ENCODE measurements at places on chromosomes 5 and 9.
A peak's percentile ranks its signal among the peaks of the same experiment; 100 is the strongest.

DNA sequence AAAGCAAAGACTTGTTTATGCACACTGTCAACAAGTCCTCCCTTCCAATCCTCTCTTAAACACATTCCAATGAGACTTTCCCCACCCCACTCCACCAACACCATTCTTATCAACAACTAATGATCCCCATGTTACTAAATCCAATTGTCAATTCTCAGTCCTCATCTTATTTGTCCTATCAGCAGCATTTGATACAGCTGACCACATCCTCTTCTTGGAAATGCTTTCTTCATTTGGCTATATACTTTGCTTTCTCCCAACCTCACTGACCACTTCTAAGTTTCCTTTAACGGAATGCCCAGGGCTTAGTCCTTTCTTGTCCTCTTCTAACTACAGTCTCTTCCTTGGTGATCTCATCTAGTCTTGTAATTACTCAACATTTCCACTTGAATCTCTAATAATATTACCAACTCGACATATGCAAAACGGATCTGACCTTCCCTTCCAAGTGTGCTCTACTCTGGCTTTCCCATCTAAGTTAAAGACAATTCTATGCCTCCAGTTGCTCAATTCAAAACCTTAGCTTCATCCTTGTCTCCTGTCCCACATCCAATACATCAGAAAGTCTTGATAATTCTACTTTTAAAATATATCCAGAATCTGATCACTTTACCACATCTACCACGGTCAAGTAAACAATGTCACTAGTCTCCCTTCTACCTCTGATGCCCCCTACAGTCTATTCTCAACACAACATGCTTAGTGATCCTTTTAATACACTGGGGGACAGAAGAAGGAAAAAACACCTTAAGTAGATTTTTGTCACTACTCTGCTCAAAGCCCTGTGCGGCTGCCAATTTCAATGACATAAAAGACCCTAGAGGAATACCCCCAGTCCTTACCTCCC, 25.5 kb downstream of the AGTPBP1 start:
- peak; percentile 35 for DNase-seq

- DNase-seq = no peak
These were observed 148.5 kb downstream of the ISOC1 start for GRCh38 chr5:129243039-129243438.

DNA sequence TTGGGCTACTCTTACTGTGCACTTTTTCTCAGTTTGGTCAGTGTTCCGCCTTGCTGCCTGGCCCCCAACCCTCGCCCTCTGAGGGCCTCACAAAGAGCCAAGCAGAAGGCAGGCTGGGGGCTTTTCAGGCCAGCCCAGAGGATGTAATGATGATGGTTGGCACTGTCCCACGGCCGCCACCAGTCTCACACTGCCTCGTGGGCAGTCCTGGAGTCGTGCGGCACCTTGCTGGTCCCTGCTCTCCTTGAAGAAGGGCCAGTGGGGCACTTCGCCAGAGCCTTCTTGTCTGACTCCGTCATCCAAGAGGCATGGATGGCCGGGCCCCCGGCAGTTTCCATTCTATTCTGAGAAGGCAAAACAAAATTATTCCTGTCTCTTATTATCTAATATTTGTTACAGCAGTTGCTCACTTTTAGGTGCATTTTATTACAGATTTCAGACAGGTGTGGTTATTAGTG, 21.0 kb downstream of the TENT4A start:
- no peak for DNase-seq

DNA sequence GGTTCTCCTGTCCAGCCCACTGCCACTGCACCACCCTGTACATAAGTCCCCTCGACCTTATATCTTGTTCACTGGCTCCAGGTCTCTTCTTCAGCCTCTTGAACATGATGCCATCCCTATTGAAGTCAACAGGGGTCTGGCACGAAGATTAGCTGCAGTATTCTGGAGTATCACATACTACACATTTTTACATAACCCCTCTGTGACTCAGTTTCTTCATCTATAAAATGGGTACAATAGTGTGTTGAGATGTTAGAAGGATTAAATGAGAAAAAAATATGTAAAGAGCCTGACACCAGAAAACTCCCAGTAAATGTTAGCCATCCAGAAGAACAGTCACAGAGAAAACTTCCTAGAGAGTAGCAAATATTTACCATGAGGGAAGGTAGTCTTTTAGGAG, 98.9 kb downstream of the PIK3R1 start:
- no peak for DNase-seq

DNA sequence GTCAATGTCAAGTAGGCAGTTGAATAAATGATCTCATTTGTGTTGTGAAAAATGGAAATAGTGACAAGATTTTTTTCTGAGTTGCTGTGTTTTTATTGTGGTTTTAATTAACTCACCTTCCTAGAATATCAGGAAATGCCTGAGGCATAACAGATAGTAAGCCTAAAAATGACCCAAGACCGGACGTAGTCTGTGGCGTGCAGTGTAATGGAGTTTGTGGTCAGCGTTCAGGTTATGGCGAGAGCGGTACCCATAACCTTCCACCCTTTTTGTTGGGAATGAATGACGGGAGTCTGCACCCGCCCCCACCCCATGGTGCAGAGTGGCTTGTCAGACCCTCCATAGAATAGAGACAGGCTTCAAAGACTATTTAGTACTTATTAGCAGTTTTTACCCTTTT, 119.3 kb downstream of the GALNT10 start:
- DNase-seq = no peak
